ENCODE measurements at places on chromosomes 4 and X. TPM values are rescaled to one million over a fixed set of nuclear protein-coding genes. Genes with fewer than 3 reads are reported as not detected.

CTAG1B gene
- not detected for total RNA-seq

FAM184B gene
- not detected for total RNA-seq

STARD8 gene
- 0.37 TPM for total RNA-seq

CT45A1 gene
- not detected for total RNA-seq

RGN gene
- 0.33 TPM for total RNA-seq

TMEM185A gene
- 30.2 TPM for total RNA-seq

ANOS1 gene
- 23.1 TPM for total RNA-seq

GCNA gene
- 3.1 TPM for total RNA-seq

CT45A9 gene
- total RNA-seq, result not detected

TMEM187 gene
- total RNA-seq, result 18.3 TPM

SUPT20HL2 gene
- total RNA-seq, result not detected

NLGN4X gene
- 0.82 TPM for total RNA-seq

ATP6AP2 gene
- 163 TPM for total RNA-seq

PPARGC1A gene
- total RNA-seq, result 2.2 TPM

NHSL2 gene
- 2.1 TPM for total RNA-seq

SGMS2 gene
- 71.5 TPM for total RNA-seq

SPIN4 gene
- 3.8 TPM for total RNA-seq

SERTM2 gene
- not detected for total RNA-seq

DNA sequence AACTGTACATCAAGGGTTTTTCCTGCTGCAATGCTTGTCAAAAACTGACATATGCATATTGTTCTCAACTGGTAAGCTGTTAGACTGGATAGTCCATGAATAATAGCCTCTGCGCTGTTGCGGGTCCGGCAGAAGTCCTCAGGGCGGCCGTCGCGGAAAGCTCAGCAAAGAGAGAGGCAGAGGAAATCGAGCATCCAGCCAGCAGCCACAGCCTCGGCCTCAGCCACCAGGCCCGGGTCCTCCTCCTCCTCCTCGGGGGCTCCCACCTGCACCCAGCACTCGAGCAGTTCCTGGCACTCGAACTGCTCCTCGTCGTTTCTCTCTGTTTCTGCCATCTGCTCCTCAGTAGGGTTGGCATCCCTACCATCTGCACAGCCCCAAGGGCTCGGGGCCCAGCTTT is 53.7 kb downstream of the UPRT start:
- peak; percentile 67 for DNase-seq

DNA sequence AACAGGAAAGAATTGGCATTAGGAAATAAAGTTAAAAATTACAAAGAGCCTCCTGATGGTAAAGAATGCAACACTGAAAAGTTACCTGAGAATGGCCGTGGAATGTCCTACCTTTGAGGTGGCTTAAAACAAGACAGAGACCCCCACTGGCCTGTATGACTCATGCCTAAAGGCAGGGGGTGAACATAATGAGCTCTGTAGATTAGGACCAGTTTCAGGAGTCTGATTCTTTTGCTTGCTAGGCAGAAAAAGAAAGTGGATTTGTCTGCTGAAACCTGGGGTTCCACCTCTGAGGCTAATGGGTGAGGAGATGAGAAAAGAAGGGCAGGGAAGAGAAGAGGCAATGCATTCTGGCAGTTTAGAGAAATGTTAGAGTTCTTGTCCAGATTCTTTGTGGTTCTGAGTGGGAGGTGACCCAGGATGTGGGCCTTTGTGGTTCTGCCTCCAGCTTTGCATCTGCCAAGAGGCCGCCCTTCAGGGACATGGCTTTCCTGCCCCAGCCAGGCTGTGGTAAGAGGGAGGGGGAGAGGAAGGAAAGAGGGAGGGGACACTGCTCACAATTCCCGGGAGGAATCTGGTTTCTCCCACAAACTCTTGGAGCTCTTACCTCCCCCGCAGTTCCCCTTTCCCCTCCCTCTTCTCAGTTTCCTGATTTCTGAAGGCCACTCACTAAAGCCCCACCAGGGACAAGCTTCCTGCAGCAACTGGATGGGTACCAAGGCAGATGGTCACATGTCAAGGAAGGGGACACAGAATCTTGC is 109.6 kb downstream of the EFNB1 start:
- DNase-seq, result no peak

DNA sequence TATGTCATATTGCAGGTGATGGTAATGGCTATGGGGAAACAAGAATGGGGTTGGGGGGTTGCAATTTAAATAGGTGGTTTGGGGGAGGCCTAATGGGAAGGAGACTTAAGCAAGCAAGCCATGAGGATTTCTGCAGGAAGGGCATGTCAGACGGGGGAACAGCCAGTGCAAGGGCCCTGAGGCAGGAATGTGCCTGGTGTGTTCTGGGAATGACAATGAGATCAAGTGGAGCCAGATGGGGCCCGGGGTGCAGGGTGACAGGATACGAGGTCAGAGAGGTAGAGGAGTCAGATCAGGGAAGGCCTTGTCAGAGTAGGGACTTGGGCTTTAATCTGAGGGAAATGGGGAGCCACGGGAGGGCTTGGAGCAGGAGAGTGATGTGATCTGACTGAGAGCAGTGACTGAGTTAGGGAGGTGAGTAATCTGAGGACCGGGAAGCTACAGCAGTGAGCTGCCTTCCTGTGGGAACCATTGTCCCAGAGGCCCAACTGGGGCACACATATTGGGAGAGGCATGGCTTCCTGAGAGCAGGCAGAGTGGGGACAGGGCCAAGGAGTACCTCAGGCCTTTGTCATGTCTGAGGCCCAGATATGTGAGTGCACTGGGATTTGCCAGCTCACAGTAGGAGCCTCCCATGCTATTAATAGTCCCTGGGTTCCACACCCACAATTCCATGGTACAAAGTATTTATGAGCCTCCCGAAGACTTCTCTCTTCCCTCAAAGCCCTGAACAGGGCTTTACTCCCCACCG is 139.8 kb downstream of the BCOR start:
- no peak for DNase-seq

GRCh38 chrX:6203462-6204215 is 25.0 kb downstream of the NLGN4X start:
- DNase-seq, result no peak

DNA sequence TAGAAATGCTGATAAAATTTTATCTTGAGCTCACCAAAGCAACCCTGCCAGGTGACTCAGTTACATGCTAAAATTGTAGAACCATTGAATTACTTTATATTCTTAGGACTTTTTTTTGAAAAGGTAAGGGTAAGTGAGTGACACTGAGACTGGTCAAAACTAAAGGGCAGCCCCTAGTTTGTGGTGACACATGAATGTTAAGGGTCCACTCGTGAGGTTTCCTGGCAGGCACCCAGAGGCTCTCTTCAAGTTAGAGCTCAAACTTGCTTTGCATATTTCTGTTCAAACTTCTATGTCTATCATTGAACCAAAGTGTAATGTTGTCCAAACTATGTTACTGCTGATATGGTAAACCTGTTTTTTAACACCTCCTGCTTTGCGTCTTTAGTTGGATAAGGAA is 30.5 kb downstream of the TMPRSS11D start:
- DNase-seq, result no peak

- DNase-seq, result no peak
These were observed 328.6 kb downstream of the PCDH19 start for GRCh38 chrX:100081503-100081902.

DNA sequence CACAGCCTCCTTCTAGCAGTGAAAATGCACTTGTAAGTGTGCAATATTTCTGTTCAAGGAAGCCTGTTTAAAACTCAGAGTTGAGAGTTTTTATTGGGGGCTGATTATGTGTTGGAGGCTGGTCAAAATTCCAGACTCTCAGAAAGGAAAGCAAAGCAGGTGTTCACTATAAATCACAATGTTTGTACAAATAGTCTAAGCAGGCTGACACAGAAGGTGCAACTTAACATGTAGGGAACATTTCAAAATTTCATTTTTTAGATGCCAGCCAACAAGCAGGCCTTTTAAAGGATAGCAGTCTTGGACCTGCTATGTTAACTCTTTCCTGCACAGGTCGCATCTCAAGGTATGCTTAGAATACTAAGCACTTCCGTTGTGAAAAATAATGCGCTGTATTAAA is 112.3 kb upstream of the IL13RA1 start:
- DNase-seq, result no peak

DNA sequence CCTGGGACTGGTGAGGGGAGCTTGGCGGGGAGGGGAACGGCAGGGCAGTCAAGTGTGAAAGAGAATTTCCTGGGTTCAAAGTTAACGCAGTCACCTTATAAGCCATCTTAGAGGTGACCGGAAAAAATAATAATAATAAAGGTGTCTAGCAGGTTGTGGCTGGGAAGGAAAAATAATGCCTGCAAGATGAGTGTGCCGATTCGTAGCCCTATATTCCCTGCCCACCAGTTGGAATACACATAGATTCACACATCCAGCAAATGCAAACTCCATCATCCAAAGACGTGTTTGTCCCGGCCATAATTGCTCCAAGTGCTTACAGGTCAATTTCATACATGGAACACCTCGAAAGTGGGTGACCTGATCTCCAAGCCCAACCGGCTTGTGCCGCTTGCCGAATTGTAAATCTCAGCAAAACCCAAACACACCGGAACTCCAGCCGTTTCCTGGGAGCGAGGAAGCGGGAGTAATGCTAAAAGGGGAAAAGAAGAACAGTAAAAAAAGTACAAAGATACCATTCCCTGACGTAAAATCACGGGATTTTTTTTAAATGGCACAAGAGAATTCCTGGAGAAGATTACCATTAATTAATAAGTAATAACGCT is 1.3 kb upstream of the FAT1 start:
- no peak for DNase-seq

GRCh38 chr4:168741281-168742173 is 244.7 kb downstream of the PALLD start:
- no peak for DNase-seq

- DNase-seq, result no peak
These were observed 106.2 kb upstream of the MAB21L2 start for GRCh38 chr4:150475763-150476162.

- DNase-seq, result no peak
These were observed 29.6 kb upstream of the ANAPC4 start for GRCh38 chr4:25347473-25347872.

GRCh38 chr4:13920901-13921300 is 293.4 kb upstream of the BOD1L1 start:
- DNase-seq, result no peak

- DNase-seq, result no peak
These were observed 349.2 kb upstream of the NOCT start for GRCh38 chr4:138666366-138666765.

DNA sequence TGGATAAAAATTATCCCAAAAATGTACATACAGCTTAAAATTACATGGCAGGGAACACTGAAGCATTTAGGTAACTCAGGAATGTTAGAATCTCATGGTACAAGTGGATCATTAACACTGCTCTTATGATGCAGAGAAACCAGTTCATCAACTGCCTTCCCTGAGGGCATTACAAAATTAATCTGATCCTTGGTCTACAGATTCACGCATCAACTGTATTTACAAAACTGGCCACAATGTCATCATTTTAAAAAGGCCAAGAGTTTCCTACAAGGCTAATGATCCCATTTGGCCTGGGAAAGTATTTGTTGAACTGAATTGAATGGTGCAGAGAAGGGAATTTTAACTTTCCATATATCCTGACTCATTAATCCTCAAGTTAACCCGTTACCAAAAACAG is 84.6 kb downstream of the TSPAN5 start:
- DNase-seq, result no peak

DNA sequence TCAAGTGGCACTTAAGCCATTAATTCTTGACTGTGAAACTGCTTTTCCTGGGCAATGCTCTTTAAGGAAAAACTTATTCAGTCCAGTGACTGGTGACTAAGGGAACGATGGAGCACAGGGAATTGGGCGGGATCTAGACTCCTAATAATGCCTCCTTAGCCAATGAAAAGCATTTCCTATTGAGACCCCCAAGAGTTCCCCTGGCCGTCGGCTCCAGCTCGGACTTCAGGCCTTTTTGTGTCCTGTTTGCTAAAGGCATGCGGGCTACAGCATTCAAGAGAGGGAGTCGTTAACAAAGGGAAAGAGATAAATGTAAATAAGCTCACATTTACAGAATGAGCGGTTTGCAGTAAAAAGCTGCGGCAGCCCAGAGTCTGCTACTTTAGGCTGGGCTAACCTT is at the start of gene LPAR4:
Gene LPAR4 (plus strand): TSS at position 232 of the 400 bp plus-strand sequence. CDS start 7,150 bp downstream, outside the sequence.
- DNase-seq, result no peak

DNA sequence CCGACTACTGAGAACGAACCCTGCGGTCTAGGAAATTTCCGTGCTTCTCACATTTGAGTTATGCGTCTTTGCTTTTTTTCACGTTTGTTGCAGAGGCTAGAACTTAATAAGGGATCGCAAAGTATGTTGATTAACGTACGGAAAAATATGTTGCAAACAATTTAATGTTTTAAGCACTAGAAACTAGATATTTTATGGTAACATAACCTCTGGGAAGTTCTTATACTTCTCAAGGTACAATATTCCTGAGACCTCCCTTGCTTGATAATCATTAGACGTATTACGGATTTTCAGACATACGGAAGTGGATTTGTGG is 639 bp upstream of the PRDM5 start:
- no peak for DNase-seq

GRCh38 chrX:154350429-154351182 is 23.8 kb downstream of the FLNA start:
- no peak for DNase-seq

GRCh38 chr4:88457307-88458103 is 586 bp downstream of the HERC5 start:
- no peak for DNase-seq

GRCh38 chr4:164536814-164537213 is 217.1 kb upstream of the SMIM31 start:
- no peak for DNase-seq

- no peak for DNase-seq
These were observed 89.5 kb downstream of the HS3ST1 start for GRCh38 chr4:11338956-11339782.

DNA sequence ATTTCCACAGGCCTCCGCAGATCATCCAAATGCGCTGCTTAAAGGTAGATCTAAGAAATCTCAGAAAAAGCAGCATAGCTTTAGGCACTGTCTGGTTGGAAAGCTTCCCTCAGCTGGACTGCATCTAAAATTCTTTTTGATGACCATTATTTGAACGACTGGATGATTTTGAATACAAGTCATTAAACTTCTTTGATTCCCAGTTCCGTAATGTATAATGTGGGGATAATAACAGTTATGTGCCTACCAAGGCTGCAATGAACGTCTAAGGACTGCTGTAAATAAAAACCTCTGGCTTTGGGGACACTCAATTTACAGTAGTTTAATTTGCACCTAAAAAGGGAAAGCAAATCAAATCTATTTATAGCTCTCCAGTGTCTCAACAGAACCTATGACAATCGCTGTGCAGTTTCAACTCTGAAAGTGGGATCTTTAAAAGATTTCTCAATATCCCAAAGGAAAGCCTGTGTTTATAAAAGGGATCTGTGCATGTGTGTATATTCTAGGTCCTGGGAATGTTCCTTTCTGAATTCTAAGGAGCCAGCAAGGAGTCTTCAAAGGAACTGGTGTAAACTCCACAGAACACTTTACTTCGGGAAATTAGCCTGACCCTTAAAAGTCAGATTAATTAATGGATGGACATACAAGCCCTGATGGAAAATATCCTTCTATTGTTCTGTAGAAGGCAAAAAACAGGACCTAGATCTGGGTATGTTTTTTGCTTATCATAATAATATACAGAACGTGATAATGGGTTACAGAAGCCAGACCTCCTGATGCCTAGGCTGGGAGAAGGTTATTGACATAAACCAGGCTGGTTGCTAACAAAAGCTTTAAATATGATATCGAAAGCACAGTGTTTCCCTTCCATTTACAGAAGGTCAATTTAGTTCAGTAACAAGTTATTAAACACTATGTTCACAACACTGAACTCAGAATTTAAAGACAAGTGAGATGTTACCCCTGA is 53.4 kb downstream of the AFAP1 start:
- no peak for DNase-seq

Data from chondrocyte (in vitro differentiated cells).